Ascending aorta (tissue), 2 donors: ENCODE measurements at places on chromosomes 3 and 15.

- no peak for DNase-seq
Observed at GRCh38 chr3:114286266-114286665, 7.6 kb upstream of the TIGIT start.

GRCh38 chr3:194386648-194387047 lies 12.4 kb downstream of the GP5 start:
- DNase-seq: no peak

DNA sequence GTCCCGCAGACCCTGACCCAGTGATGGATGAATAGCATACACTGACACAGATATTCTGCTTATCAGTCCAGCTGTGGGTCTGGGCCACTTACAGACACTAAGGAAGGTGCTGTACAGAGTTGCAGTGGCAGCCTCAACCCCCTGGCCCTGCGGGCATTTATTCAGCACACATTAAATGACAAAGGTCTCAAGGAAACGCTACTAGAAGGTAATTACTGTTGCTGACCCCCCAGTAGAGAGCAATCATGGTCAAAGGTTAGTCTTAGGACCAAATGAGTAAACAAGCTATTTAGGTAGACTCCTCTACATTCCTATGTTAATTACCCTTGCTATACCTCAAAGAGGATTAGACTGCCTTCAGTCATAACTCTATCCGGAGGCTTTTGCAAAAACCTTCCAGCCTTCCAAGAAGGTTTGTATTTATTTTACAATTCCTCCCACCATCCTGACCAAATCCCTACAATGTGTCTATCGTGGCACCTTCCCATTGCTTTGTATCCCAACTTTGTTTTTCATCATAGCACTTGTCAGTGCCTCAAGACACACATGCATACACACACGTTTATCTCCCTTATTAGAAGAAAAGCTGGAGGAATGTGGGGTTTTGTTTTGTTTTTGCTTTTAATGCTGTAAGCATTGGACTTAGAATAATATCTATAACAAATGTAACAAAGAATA lies 227.9 kb downstream of the PYDC2 start:
- DNase-seq: no peak

DNA sequence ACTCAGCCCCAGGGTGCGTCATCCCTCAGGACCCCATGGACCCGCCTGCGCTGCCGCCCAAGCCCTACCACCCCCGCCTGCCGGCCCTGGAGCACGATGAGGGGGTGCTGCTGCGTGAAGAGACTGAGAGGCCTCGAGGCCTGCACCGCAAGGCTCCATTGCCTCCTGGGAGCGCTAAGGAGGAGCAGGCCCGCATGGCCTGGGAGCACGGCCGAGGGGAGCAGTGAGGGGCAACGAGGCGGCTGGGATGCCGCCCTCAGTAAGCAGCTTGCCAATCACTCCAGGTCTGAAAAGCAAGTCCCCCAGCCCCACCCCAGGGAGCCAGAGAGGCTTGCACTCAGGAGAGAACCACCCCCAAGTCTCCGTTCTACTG lies 3.8 kb upstream of the MANF start:
- DNase-seq: peak; percentile 58

DNA sequence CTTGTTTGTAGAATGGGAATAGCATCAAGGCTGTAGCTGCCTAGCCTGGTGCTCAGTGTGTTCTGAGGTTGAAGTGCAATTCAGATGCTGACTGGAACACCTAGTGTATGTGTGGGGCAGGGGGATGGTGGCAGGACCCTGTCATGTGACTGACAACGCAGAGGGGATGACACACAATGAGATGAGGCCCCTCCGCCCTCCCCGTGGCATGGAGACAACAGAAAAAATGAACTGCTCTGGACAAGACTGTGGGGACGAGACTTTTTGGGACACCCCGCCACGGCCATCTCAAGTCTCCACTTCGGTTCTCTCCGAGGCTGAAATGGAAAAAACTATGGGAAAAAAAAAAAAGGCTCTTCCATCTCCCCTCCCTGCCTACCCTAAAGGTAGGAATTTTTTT lies 10.4 kb upstream of the SEC13 start:
- DNase-seq: no peak

- DNase-seq: no peak
Observed at GRCh38 chr3:142459929-142460328, 12.1 kb upstream of the XRN1 start.

DNA sequence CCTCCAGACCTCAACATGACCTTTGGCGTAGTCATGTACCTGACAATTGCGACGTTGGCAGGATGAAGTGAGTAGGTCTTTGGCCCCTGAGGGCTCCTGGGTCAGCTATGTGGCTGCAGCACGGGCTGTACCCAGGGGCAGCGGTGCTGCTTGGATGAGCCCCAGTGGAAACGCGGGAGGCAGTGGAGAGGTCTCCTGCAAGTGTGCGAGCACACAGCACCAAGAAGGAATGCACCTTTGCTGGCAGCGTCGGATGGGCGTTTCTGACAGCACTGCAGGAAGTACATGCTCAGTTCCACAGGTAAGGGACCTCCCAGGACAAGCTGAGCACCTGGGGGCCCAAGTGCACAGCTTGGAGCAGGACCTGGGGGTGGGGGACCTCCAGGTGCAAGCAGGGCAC lies 67.4 kb upstream of the UNC13C start:
- DNase-seq: no peak
